ENCODE measurements at places on chromosomes 6 and 20.

- no peak for DNase-seq
These were observed 75.9 kb downstream of the PLCG1 start for GRCh38 chr20:41213150-41213820.

GRCh38 chr6:166614171-166614583 lies 12.9 kb downstream of the RPS6KA2 start:
- DNase-seq: no peak

GRCh38 chr6:90285611-90286381 lies 10.8 kb downstream of the BACH2 start:
- peak; percentile 78 for DNase-seq

GRCh38 chr20:56409956-56410355 lies 2.1 kb upstream of the CASS4 start:
- DNase-seq: no peak

DNA sequence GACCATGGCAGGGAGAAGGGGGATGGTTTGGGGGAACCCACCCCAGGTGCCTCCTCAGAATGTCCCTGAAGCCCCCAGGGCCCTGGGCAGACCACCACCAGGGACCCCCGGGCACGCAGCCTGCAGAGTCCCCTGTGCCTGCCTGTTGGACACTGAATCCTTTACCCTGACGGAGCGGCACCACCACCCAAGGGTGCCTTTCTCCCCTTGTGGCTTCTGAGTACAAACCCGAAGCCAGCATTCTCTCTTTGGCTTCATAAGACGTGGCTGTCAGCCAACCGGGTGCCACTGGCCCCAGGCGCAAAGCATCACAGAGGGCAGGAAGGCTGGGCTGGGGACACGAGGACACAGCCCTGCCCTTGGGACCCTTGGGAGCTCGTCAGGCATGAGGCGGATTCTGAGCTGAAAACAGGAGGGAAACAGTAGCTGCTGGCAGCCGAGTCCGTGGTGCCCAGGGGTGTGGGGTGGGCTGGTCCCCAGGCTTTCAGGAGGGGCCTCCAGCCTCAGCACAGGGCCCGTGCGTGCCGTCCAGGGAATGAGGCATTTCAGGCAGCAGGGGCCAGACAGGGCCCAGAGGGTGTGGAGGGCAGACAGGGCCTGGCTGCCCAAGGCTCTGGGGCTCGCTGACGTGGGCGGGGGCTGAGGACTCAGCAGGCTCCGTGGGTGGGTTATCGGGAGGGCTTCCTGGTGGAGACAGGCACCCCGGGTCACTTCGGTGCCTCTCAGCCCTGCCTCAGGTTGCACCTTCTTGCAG lies 3.5 kb downstream of the COL9A3 start:
- no peak for DNase-seq

GRCh38 chr20:62755817-62756724 lies 40.2 kb upstream of the MRGBP start:
- DNase-seq: peak; percentile 26

DNA sequence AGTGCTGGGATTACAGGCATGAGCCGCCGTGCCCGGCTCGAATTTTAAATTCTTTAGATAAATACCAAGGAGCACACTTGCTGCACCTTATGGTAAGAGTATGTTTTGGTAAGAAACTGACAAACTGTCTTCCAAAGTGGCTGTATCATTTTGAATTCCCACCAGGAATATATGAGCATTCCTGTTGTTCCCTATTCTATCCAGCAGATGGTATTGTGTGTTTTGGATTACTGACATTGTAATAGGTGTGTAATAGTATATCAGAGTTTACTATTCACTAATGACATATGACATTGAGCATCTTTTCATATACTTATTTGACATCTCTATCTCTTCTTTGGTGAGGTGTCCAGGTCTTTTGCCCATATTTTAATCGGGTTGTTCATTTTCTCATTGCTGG lies 40.5 kb downstream of the TGM6 start:
- no peak for DNase-seq

GRCh38 chr6:31718265-31718664 lies 3.1 kb downstream of the LY6G6D start:
- DNase-seq: peak; percentile 48
